Mesenteric fat pad (tissue), 1 donor: ENCODE measurements at places on chromosomes 1 and 21. TPM values are rescaled to one million over a fixed set of nuclear protein-coding genes. Genes with fewer than 3 reads are reported as not detected.

GRCh38 chr1:202237052-202237451 lies 43.5 kb downstream of the LGR6 start:
- DNase-seq, result peak; percentile 86

DNA sequence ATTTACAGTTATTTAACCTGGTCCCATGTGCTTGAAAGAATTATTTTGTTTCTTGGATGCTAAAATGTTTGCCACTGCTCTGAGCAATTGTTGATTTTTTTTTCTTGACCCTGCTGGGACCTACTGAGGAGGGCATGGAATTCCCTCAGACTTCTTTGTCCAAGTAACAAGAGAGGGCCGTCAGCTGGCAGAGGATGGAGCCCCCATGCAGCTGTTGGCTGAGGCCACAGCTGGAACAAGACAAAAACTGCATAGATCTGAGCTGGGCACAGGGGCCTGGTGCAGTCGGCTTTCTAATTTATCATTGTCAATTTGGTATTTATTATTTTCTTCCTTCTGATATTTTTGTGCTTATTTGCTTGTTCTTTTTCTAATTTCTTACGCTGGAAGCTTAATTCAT lies 39.6 kb upstream of the ABCG1 start:
- no peak for DNase-seq

DNA sequence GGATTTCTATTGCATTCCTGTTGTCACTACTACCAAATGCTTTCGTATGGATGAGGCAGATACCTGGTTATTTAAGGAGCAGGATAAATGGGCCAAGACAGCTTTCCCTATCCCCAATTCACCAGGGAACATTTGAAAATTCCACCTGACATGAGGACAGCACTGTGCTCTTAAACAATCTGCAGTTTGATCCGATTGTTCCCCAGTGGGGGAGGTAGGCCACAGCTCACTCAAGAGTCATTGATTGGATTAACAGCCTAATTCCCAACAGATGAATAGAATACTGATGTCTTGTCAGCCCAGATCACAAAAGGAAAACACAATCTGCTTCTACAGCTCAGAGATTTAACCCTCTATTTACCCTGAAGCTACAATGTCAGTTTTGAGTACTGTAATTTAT lies 123.9 kb downstream of the LHX4 start:
- DNase-seq, result no peak

DNA sequence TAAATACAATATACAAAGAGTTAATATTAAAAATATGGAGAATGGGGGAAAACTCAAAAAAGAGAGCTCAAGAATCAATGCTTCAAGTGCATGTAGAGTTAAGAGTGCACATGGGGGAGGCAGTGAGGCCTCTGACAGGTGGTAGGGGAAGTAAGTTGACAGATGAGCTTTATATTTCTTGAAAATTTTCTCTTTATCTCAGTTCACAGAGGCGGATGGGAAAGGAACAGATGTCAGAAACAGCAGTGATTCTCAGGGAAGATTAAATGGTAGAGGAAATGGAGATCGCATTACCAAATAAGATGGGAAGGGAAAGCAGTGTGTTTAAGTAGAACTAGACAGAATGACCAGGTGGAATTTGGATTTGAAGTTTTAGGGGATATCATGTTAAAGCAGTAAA lies 200.1 kb upstream of the C1orf105 start:
- no peak for DNase-seq

DNA sequence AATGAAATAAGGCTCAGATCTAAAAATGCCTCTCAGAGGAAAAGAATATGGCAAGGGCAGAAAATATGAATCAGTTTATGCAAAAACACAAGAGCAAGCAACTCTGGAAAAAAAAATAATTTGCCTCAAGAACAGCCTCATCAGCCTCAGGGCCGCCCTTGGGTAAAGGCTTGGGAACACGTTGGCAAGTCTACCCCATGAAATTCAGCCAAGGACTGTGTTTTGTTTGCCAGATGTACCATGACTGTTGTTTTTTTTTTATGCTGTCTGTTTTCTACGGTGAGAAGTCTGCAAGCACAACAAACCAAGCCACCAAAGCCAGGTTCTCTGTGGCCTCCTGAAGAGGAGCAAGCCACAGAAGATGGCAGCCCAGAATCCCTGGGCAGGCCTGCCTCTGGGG lies 18.0 kb downstream of the HHIPL2 start:
- no peak for DNase-seq

GRCh38 chr1:99465176-99465900 lies 180.6 kb upstream of the PALMD start:
- DNase-seq, result no peak

- no peak for DNase-seq
Measured at GRCh38 chr1:196409586-196409985, 198.7 kb downstream of the KCNT2 start.

DNA sequence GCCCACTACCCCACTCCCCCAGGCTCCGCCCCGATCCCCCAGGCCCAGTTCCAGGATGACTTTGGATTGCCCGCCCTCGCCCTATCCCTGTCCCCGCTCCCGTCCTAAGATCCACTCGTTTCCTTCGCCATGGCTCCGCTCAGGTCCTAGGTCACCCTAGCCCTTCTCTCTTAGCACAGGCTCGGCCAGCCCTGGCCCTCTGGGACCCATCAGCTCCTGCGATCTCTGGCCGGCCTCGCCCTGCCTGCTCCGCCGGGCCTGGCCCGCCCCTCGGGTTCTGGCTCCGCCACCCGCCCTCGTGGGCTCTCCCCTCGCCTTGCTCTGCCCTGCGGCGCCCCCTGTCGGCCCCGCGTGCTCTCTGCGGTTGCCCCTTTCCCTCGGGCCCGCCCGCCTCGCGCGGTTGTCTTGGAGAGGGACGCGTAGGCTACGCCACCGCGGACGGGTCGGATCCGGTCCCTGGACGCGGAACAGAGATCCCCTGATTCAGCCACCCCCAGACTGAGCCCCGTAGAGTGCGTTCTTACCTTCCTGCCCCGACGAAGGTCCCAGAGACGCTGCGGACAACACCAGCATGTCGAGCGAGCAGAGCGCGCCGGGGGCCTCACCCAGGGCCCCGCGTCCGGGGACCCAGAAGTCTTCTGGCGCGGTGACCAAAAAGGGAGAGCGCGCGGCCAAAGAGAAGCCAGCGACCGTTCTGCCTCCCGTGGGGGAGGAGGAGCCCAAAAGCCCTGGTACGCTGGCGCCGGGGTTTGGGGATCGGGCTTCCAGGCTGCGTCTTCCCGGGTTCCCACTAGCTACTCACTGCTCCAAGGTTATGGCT lies at the start of gene LRRC71:
Gene LRRC71, plus strand, starts transcription at position 400 of the 820 bp plus-strand sequence. Its CDS starts 172 bp downstream, at position 572.
- peak; percentile 95 for DNase-seq

DNA sequence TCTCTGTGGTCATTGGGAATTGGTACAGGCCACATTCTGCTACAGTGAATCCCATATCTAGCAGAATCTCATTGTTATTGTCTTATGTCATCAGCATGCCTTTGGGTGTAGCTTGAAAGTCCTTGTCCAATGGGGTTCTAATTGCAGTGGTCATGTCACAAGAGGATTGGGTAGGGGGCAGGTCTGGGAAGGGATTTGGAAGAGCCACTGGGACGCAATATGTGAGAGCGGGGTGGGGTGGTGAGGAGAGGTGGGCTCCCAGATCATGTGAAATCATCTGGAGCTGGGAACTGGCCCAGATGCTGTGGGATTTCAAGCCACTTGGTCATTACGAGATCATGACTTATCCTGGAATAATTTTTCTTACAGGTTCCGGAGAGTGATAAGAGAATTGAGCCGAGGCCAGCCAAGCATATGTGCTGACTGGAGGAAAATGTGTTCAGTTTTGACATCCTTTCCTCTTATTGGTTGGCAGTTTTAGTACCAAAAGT lies 16.3 kb downstream of the CNIH3 start:
- DNase-seq, result no peak

DNA sequence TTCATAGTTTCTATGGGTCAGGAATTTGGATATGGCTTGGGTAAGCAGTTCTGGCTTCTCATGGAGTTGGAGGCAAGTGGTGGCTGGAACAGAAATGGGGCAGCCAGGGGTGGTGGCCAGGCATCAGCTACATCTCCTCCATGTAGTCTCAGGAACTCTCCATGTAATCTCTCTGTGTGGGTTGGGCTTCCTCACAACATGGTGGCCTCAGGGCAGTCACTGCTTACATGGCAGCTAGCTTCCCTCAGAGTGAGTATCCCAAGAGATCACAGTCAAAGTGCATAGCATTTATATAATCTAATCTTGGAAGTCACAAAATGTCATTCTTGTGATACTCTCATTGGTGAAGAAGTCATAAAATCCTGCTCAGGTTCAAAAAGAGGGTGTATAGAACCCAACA lies 25.7 kb downstream of the MR1 start:
- no peak for DNase-seq

- DNase-seq, result no peak
Measured at GRCh38 chr1:60942291-60942690, 140.1 kb upstream of the NFIA start.

- no peak for DNase-seq
Measured at GRCh38 chr1:19738076-19738475, 61.6 kb downstream of the TMCO4 start.

DNA sequence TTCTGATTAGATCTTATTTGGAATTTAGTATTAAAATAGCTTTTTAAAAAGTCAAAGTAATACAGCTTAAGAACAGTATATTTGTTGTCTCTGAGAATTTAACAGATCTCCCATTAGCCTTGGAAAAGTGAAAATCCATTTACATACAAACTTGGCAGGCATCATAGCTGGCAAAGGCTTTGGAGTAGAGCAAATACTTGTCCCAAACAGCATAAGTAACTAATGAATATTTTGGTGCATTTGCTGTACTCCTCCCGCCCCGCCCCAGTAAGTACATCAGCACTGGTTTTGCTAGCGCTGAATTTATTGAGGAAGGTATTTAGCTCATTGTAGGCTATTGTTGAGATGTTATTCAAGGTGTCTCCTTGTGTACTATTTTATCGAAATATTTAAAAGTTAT lies 417.7 kb upstream of the KAZN start:
- DNase-seq, result no peak

GRCh38 chr1:42424201-42424600 lies 31.6 kb downstream of the ZMYND12 start:
- no peak for DNase-seq

- no peak for DNase-seq
Measured at GRCh38 chr1:207306603-207307002, 14.9 kb upstream of the CD55 start.

GRCh38 chr1:204494281-204495077 lies at the start of gene PIK3C2B:
Gene PIK3C2B, minus strand, starts transcription at chr1:204494805. Its CDS starts 25,003 bp downstream, at chr1:204469802.
- peak; percentile 94 for DNase-seq

- DNase-seq, result no peak
Measured at GRCh38 chr21:38139380-38140168, 117.2 kb upstream of the KCNJ15 start.

DNA sequence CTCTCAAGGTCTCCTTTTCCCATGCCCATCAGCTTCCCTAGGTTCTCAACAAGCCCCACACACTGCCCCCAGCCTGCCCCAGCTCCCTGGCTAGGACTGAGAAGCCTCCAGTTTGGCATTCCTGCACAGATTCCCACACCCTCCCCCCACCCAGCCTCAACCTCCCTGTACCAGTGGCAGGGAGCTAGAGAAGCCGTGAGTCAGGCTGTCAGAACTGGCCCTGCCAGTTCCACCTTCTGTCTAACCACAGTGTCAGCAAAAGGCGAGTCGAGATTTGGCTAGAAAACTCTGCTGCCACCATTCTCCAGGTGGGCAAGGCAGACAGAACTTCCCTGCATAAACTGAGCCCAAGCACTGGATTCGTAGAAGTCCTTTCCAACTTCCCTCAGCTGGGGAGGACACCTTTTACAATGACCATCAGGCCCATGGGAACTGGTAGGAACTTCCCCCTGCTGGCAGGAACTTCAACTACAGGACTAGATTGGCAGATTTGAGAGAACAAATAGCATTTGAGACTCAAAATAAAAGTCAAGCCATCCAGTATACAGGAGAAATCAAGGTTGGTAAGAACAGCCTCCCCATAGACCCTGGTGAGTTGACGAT lies 31.0 kb downstream of the TNNT2 start:
- DNase-seq, result no peak

DNA sequence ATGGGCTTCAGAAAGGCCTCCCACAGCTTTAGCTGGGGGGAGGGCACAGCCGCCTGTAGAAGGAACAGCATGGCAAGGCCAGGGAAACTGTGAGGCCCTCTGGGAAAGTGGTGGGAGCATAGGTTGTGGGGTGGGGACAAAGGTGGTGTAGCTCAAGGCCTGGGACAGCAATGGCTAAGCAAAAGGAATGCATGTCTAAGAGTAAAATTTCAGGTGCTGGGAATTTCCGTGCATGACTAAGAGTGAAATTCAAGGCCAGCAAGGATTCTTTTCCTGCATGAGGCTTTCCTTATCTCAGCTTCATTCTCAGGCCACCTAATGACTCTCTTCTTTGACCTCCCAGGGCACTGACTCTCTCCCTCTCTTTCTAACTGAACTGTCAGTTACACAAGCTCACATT lies 86.5 kb upstream of the WNT4 start:
- no peak for DNase-seq

- no peak for DNase-seq
Measured at GRCh38 chr1:48402599-48402998, 69.4 kb downstream of the SPATA6 start.

GRCh38 chr21:37532868-37533780 lies 166.6 kb downstream of the DYRK1A start:
- peak; percentile 55 for DNase-seq

DNA sequence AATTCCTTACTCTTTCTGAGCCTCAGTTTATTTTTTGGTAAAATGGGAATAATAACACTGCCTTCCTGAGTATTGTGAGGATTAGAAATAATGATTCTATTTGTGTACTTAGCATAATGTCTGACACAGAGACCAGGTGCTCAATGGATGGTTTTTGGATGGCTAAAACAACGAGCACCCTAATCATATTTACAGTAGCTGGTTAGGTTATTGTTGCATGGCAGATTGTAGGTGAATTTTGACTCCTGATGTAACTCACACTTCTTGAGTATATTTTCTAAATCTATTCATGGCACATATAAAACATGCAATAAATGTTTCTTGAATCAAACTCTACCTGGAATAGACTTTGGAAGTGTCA lies 11.9 kb upstream of the DUSP10 start:
- no peak for DNase-seq

The TTLL10 gene
- total RNA-seq, result 1.4 TPM

The NKAIN1 gene
- not detected for total RNA-seq

The MRPL39 gene
- total RNA-seq, result 22.8 TPM

The CA6 gene
- not detected for total RNA-seq

The CD5L gene
- total RNA-seq, result not detected

The ALG14 gene
- 8.1 TPM for total RNA-seq
